Fibroblast of the aortic adventitia (primary cell): ENCODE measurements at places on chromosomes 3 and 15. TPM values are rescaled to one million over a fixed set of nuclear protein-coding genes. Genes with fewer than 3 reads are reported as not detected.

The RARRES1 gene
- total RNA-seq, result 39.3 and 47.8 TPM in 2 replicates

The CHRNA3 gene
- under 0.01 TPM in 1 of 2 replicates, not detected in the other for total RNA-seq

The RLBP1 gene
- not detected in 2 replicates for total RNA-seq

The DNAH1 gene
- total RNA-seq, result 3.4 and 6.0 TPM in 2 replicates

The ERC2 gene
- total RNA-seq, result 0.09 TPM in 1 of 2 replicates, not detected in the other

The CCR5 gene
- total RNA-seq, result not detected in 2 replicates

The ZNF80 gene
- total RNA-seq, result not detected in 2 replicates

The MAGI1 gene
- total RNA-seq, result 13.0 and 30.2 TPM in 2 replicates

The DAZL gene
- not detected in 2 replicates for total RNA-seq

The FGF7 gene
- total RNA-seq, result 87.9 and 97.7 TPM in 2 replicates

The OR5K1 gene
- 0.57 TPM in 1 of 2 replicates, not detected in the other for total RNA-seq

The FAIM gene
- 6.0 and 16.1 TPM in 2 replicates for total RNA-seq

The PDZRN3 gene
- 40.5 and 76.8 TPM in 2 replicates for total RNA-seq

The RARB gene
- total RNA-seq, result 3.1 and 4.2 TPM in 2 replicates

The SSR3 gene
- 179 and 420 TPM in 2 replicates for total RNA-seq

The KLHL25 gene
- total RNA-seq, result 2.3 and 2.8 TPM in 2 replicates

The PYGO1 gene
- total RNA-seq, result 7.3 and 21.2 TPM in 2 replicates

The ARGFX gene
- total RNA-seq, result not detected in 2 replicates

The PCCB gene
- total RNA-seq, result 37.2 and 131 TPM in 2 replicates

The PLSCR2 gene
- total RNA-seq, result not detected in 2 replicates

The SUSD5 gene
- total RNA-seq, result 1.8 and 2.9 TPM in 2 replicates

The AP3S2 gene
- 63.5 and 90.8 TPM in 2 replicates for total RNA-seq

The FOXL2 gene
- total RNA-seq, result under 0.01 TPM in 1 of 2 replicates, not detected in the other

The ASB14 gene
- total RNA-seq, result under 0.01 TPM in 1 of 2 replicates, not detected in the other

The NR2C2 gene
- 13.0 and 33.8 TPM in 2 replicates for total RNA-seq

The TNK2 gene
- total RNA-seq, result 7.1 and 10.8 TPM in 2 replicates

The MAPK6 gene
- total RNA-seq, result 32.3 and 74.9 TPM in 2 replicates

The LARP6 gene
- total RNA-seq, result 55.9 and 68.1 TPM in 2 replicates

The FXR1 gene
- 104 and 443 TPM in 2 replicates for total RNA-seq

The CLDN18 gene
- total RNA-seq, result not detected in 2 replicates
